GM23248 (cell line): ENCODE measurements at places on chromosomes 11 and 22. TPM values are rescaled to one million over a fixed set of nuclear protein-coding genes. Genes with fewer than 3 reads are reported as not detected.

EFCAB6 gene
- 1.5 and 3.5 TPM in 2 replicates for total RNA-seq

FDXACB1 gene
- total RNA-seq: 1.4 and 2.2 TPM in 2 replicates

SCUBE2 gene
- 3.5 and 10.7 TPM in 2 replicates for total RNA-seq

PTPN5 gene
- not detected in 2 replicates for total RNA-seq

- H3K4me1 ChIP-seq: no peaks in the 10 kb centered on the region
- no peak for DNase-seq
- H3K27me3 ChIP-seq: no peaks in the 10 kb centered on the region
- H3K27ac ChIP-seq: no peak overlapping the region
- H3K36me3 ChIP-seq: peaks cover 41% of the 10 kb centered on the region; the same call in 1 of the 2 replicates
- H3K4me3 ChIP-seq: no peak overlapping the region
Measured at GRCh38 chr11:5701055-5701577, 11.5 kb downstream of the TRIM22 start.

GRCh38 chr11:10931761-10932670 is 74.2 kb upstream of the ZBED5 start:
- H3K27ac ChIP-seq: peak overlapping the region; percentile 88
- H3K27me3 ChIP-seq: no peaks in the 10 kb centered on the region
- peaks cover 14% of the 10 kb centered on the region for H3K4me1 ChIP-seq
- peak overlapping the region; percentile 74 for H3K4me3 ChIP-seq

- no peaks in the 10 kb centered on the region for H3K4me1 ChIP-seq
- H3K4me3 ChIP-seq: no peak overlapping the region
Measured at GRCh38 chr11:29809121-29809520, 207.7 kb downstream of the KCNA4 start.

DNA sequence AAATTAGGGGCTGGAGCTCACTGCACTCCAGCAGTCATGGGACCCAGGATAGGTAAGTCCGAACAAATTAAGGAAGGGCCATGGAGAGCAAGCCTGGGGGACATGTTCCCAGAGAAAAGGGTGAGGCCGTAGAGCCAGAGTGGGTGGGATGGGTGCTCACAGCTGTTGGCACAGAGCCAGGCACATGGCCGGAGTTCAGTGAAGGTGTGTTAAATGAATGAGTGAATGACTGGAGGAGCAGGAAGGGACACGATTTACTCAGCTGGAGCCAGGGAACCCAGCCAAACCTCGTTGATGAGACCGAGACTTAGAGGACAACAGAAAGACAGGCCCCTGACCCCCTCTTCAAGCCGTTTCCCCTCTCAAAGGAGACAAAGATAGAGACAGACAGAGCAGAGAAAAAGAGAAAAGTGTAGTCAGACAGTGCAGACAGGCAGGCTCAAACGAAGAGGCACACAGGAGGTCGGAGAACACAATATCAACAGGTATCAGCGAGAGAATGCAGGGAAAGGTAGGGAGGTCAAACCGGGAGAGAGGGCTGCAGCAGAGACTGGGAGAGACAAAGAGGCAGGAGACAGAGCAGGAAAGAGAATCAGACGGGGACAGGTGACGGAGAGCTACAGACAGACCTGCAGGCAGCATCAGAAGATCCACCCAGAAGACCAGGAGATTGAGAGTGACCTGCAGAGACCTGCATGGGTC is 590 bp downstream of the SLCO2B1 start:
- no peak overlapping the region for H3K4me3 ChIP-seq
- H3K27me3 ChIP-seq: peaks cover 33% of the 10 kb centered on the region
- H3K4me1 ChIP-seq: no peaks in the 10 kb centered on the region
- no peak for DNase-seq

DNA sequence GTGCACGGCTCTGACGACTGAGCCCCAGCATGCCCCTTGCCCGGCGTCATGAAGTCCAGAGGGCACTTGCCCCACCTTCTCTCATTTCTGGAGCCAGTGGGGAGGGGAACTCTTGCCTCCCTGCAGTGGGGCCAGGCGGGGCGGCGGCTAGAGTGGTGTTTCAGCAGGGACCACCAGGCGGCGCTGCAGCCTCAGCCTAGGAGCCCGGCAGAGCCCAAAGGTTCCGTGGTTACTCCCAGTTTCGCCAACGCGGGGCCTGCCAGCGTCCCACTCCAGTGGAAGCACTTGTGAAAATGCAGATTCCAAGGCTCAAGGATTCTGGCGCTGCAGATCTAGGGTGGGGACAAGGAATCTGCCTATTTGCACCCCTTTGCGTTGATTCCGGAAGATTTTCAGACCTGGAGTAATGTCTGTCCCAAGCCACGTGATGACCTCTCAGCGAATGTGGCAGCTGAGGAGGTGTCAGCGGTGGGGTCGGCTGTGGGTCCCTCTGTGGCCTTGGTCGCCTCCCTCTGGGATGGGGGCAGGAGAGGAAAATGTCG is 55.7 kb downstream of the CD82 start:
- no peak overlapping the region for H3K27ac ChIP-seq
- no peaks in the 10 kb centered on the region for H3K36me3 ChIP-seq
- no peaks in the 10 kb centered on the region for H3K4me1 ChIP-seq
- no peaks in the 10 kb centered on the region for H3K27me3 ChIP-seq

GRCh38 chr22:24157822-24158135 is 23.5 kb upstream of the SUSD2 start:
- peaks cover 21% of the 10 kb centered on the region for H3K4me1 ChIP-seq
- no peak overlapping the region for H3K4me3 ChIP-seq
- no peaks in the 10 kb centered on the region for H3K27me3 ChIP-seq
- no peaks in the 10 kb centered on the region for H3K36me3 ChIP-seq

GRCh38 chr22:32050678-32051515 is 7.8 kb downstream of the SLC5A1 start:
- no peaks in the 10 kb centered on the region for H3K36me3 ChIP-seq
- DNase-seq: peak; percentile 91
- no peak overlapping the region for H3K4me3 ChIP-seq
- peaks cover 10% of the 10 kb centered on the region for H3K4me1 ChIP-seq
